ENCODE measurements at places on chromosomes 11 and 22.

GRCh38 chr11:15927196-15927863 lies 429.0 kb downstream of the SOX6 start:
- no peak for DNase-seq

DNA sequence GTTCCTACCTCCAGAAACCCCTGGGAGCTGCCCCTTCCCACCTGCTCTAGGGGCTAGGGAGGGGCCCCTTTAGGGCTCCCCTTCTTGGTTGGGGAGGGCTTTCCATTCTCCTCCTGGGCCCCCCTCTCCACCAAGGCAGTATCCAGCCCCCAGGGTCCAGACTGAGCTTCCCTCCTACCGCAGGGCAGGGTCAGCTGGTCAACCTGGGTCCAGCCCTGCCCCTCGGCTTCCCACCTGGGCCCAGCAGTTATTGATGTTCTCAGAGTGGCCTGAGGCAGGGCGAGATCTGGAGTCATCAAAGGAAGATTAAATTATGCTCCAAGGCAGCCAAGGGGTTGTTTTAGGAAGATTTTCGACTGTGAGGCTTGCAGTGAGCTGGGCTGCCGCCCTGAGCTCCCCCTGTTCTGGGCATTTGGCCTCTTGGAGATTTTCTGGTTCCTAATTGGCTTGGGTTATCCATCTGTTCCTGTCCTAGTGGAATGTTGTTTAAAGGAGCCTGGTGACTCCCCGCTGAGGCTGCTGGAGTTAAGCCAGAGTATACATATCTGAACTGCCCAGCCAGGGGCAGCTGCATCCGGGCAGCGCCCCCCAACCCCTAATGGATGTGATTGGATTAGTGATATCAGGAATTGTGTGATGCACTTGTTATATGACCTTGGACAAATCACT lies 1.8 kb upstream of the SLC22A8 start:
- no peak for DNase-seq

DNA sequence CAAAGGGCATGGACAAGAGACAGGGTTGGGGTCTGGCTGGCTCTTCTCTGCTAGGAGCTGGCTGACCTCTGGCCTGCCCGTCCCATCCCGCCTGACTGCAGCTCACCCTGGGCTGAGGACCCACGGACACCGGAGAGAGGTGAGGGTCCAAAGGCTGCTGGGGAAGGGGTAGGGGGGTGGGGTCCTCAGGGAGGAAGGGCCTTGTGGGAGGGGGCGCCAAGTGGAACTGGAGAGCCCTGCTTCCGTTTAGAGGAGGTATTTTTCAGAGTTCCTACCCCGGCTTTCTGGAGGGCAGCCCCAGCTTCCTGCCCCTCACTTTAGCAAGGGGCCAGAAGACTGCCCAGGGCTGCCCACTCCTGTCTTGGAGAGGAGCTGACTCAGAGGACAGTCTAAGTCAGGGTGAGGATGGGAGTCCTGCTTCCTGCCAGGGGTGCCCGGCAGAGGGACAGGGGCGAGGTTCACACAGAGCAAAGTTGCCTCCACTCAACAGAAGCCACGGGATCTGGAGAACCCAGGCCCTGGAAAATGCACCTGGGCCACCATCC lies 7.1 kb downstream of the LARGE2 start:
- DNase-seq = no peak

DNA sequence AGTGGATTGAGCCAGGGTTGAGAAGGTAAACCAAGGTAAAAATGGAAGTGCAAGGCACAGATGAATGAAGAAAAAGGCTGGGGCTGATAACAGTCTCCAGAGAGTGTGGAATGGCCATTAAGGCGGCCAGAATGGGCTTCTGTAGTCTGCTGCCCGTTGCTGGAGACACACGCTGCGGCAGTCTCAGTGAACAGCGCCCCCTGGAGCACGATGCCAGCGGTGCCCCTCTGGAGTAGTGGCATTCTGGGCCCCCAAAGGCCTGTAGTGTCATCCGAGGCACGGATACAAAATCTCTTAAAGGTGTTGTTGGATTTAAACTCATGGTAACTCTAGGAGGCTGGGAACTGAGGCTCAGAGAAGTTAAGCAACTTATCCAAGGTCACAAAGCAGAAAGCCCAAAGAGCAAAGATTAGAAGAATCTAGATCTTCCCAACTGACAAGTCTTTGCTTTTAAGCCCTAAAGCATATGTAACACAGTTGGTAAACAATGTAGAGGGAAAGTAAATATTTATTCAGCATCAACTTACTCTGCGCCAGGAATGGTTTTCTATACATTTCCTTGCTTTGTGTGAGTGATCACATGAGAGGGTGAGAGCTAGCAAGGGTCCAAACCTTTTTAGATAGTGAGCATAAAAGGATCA lies 18.2 kb downstream of the KCNJ1 start:
- peak; percentile 90 for DNase-seq

- no peak for DNase-seq
These were observed 67.5 kb upstream of the IGLL5 start for GRCh38 chr22:22820076-22820475.

DNA sequence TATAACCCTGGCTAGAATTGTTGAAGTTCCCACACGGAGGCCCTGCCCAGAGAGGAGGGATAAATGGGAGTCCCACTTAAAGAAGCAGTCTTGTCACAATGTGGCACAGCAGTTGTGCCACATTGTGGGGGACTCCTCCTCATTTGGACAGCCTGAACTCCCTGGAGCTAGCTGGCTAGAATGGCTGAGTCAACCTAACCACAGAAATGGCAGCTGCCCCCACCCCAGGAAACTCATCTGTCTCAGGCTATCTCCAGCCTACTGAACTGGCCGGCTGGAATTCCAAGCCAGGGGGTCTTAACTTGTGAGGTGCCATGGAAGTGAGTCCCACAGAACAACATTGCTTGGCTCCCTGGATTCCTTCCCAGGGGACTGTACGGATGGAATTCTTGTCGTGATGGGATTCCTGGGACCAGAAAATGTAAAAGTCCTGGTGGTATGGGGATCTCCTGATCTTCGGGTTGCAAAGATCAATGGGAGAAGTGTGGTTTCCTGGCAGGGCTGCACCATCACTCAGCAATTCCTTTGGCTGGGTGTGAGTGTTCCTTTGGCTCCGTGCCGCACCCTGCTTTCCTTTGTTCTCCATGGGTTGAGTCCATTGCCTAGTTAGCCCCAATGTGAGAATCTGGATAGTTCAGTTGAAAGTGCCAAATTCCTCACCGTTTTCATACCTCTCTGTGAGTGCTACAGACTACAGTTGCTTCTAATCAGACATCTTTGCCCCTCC lies 791.2 kb upstream of the FAT3 start:
- no peak for DNase-seq

DNA sequence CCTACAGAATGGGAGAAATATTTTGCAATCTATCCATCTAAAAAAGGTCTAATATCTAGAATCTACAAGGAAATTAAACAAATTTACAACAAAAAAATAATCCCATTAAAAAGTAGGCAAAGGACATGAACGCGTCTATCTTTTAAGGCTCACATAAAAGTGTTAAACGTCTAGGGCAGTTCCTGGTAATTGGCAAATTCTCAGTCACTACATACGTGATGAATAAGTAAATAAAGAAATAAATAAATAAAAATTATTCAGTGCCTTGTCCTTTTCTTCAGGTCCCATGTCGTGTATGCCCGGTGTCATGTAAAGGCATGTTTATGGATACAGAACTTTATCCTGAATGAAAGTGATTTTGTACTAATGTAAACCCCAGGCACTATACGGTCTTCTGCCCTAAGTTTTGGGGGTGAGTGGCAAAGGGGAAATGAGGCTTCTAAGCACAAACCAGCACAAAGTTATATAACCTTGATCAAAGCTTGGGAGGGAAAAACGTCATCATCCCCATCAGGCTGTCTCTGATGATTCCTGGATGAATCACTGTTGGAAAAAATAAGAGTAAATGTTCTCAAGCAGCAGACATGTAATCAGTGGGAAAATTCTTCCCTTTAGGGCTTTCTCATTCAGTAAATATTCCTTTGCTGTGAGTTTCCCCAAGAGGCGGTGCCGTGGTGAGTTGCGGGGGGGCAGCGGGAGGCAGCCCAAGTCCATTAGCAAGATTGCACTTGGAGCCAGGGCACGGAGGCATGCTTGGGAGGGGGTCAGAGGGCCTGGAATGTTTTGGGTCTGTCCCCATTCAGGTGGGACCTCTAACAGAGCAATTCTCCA lies 30.4 kb upstream of the MICAL2 start:
- no peak for DNase-seq

DNA sequence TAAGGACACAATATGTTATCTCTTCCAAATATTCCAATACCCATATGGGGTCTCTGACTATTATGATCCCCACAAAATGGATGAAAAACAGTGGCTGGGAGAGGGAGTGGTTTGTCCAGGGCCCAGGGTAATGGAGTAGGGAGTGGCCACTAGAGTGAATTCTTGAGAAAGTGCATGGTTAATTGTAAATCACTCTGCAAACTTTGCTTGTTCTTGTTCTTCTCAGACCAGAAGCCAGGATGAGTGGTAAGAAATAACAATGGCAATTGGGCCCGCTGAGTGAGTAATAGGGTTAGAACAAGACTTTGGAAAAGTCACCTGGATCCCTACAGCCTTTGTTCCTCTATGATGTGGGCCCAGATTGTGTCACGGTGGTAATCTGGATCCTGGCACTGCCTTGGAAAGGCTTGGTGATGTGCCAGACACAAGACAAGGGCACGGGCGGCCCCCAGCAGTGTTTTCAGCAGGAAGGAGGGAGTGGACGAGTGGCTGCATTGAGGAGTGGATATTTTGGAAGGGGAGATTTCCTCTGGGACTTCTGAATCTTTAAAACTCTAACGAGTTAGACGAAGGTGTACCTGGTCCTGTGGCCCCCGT lies 18.2 kb upstream of the KIRREL3 start:
- no peak for DNase-seq

DNA sequence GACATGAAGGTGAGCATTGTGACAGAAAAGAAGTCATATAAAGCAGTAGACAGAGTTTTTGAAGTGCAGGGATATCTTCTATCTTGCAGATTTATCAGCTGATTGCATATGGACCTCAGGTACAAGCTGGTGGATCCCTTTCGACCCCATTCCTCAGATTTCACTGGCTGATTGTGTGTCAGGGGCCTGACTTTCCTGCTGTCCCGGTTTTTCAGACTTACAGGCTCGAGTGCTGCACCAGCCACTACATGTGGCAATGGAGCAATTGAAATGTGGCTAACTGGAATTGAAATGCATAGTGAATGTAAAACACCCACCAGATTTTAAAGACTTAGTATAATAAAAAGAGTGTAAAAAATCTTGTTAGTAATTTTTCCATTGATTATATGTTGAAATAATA lies 50.3 kb downstream of the CLMP start:
- no peak for DNase-seq

- DNase-seq = no peak
These were observed 23.0 kb downstream of the CRKL start for GRCh38 chr22:20940186-20940651.

DNA sequence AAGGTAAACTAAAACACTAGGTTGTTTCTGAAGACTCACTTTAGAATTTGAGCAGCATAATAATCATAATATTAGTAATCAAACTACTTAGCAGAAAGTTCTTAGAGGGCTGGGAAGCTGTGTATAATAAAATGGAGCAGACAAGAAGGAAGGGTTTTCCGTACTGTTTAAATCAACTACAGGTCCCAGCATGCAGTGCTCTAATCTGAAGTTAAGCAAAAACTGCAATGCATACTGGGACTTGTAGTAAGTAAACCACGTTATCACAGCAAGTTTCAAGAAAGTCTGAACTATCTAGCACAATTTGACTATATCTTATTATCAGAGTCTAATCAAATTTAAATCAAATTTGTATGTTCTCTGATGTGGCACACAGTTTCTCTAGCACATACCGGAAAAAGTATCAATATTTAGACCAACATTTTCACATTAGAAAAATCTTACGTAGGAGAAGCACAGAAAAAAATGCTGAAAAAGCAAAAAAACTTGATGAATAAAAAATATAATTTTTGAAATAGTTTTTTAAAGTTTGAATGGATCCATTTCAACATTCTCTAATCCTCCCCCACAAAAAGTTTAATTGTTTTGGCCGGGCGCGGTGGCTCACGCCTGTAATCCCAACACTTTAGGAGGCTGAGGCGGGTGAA lies 8.2 kb downstream of the PHF21A start:
- DNase-seq = no peak

GRCh38 chr11:61332281-61332796 lies 566 bp downstream of the DDB1 start:
- DNase-seq = peak; percentile 35

- no peak for DNase-seq
These were observed 204.9 kb downstream of the CSNK2A3 start for GRCh38 chr11:11148104-11148509.

DNA sequence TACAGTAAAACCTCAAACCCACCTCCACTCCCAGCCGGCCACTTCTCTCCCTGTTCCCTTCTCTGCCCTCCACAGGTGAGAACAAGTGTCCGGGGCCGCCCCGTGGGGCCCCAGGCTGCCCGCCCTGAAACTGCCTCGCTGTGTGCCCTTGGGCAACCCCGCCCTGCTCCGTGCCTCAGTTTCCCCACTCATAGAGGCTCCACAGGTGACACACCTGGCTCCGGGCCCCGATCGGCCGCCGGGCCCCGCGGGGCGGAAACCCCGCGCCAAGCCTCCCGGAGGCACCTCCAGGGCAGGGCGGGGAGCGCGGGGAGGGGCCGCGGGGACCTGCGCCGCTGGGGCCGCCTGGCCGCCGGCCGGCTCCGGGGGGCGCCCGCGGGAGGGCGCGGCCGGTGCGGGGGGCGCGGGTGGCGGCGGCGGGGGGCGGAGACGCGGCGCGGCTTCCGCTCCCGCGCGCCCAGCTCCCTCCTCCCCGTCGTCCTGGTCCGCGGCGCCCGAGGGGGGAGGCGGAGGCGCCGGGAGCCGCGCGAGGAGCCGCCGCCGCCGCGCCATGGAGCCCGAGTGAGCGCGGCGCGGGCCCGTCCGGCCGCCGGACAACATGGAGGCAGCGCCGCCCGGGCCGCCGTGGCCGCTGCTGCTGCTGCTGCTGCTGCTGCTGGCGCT lies at the start of gene LRP5:
Gene LRP5, plus strand, starts transcription at position 475 of the 663 bp plus-strand sequence. Its CDS starts 124 bp downstream, at position 599.
- DNase-seq = no peak

- DNase-seq = no peak
These were observed 121.7 kb downstream of the MIAT start for GRCh38 chr22:26779108-26779507.

- DNase-seq = peak; percentile 59
These were observed 705 bp downstream of the UNC93B1 start for GRCh38 chr11:68002938-68003845.

GRCh38 chr11:113222241-113222640 lies 92.1 kb upstream of the TTC12 start:
- DNase-seq = no peak

Data from stimulated activated CD8-positive, alpha-beta memory T cell treated with anti-CD3 and anti-CD28 coated beads, Interleukin-4, amount 100 ng/mL, for 48 hours (primary cell).